ENCODE measurements at places on chromosomes 13 and 19. TPM values are rescaled to one million over a fixed set of nuclear protein-coding genes. Genes with fewer than 3 reads are reported as not detected.

- no peak for DNase-seq
Observed at GRCh38 chr19:11964858-11965645, at the start of gene ZNF763. TSS of gene ZNF763 (plus strand) at chr19:11965040. CDS start at chr19:11965209, 169 bp downstream.

Gene ZNF93
- 1.1 TPM for total RNA-seq

- peak; percentile 92 for DNase-seq
Observed at GRCh38 chr19:41218615-41219507, at the start of gene AXL. TSS of gene AXL (plus strand) at chr19:41219223. CDS start at chr19:41219393, 170 bp downstream.

DNA sequence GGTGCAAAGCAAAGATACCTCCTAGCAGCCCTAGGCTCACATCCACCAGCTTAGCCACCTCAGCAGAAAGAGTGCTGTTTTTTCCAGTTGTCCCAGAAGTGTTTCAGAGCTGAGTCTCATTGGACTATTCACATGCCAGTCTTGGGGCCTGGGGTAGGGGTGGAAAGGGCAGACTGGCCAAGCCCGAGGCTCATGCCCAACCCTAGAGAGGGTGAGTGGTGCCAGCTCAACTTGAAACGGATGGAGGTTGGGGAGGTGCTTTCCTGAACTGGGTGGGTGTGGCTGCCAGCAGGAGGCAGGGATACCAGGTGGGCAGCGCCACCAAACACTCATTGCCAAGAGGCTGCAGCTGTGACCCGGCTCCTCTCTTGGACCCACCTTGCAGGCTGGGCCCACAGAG lies 116.9 kb downstream of the DPF1 start:
- peak; percentile 7 for DNase-seq

- DNase-seq, result no peak
Observed at GRCh38 chr19:42403586-42403985, 13.5 kb upstream of the CNFN start.

Gene CEACAM7
- not detected for total RNA-seq

GRCh38 chr19:43700395-43701000 lies 15.4 kb upstream of the IRGC start:
- DNase-seq, result peak; percentile 85

DNA sequence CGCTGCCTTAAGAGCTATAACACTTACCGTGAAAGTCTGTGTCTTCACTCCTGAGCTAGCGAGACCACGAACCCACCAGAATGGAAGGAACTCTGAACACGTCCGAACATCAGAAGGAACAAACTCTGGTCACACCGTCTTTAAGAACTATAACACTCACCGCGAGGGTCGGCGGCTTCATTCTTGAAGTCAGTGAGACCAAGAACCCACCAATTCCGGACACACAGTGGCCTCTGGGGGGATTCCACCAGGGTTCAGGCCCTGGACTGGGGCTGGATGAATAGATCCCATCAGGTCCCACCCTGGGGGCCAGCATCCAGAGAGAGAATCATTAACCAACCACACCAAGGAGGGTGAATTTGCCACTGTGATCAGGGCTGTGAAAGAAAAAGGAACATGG lies 55.8 kb upstream of the ATP12A start:
- no peak for DNase-seq

Gene TNFSF9
- total RNA-seq, result 6.2 TPM

- DNase-seq, result peak; percentile 9
Observed at GRCh38 chr13:113448545-113448884, 4.8 kb downstream of the ADPRHL1 start.

DNA sequence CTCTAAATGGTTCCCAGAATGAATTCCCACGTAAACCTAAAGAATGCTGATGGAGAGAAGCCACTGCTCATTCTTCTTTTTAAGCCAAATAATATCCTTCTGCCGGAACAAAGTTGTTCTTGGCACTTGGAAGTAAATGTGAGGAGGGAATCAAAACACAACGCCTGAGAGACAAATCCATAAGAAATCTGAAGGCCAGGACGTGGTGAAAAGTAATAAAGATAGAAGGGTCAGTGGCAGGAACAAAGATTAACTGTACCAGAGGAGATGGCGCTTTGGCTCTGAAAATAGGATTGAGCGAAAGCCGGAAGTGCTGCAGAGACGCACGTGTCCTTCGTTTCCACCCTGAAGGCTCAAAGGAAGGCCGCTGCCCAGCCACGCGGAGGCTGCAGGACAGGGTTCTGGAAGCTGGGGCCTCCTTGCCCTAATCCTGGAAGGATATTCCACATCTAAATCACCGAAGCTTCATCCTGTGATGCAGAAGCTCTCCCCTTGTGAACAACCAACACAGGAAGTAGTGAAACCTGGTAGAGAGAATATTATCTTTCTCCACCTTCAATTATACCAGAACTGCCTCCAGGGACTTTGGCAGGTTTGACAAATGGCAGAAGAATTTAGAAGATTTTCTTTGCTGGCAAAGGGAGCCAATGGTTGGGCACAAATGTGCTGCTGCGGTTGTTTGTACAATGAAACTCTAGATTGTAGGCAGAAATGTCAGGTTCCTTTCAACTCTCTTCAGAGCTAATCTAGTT lies 214.6 kb upstream of the SERP2 start:
- no peak for DNase-seq

GRCh38 chr13:100382785-100383184 lies 205.8 kb downstream of the GGACT start:
- peak; percentile 17 for DNase-seq

Gene CASP14
- total RNA-seq, result not detected

GRCh38 chr19:6092329-6093286 lies 17.7 kb downstream of the RFX2 start:
- DNase-seq, result peak; percentile 88

DNA sequence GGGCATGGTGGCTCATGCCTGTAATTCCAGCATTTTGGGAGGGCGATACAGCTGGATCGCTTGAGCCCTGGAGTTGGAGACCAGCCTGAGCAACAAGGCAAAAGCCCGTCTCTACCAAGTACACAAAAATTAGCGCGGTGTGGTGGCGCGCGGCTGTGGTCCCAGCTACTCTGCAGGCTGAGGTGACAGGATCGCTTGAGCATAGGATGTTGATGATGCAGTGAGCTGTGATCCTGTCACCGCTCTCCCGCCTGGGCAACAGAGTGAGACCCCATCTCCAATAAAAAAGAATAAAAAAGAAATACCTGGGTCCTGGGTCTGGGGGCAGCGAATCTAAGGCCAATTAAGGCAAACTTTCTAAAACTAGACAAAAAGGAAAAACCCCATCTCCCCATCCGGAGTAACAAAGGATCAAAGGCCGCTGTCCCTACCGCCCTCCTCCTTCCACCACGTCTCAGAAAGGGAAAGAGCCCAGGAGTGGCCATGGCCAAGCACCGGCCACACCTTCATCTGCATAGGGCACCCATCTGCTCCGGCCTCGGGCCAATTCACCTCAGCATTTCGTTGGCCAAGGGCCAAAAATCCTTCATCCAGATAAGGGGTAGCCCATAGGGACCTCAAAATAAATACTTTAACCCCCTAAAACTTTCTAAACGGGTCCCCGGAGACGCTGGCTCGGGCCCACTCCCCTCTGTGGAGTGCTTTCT lies 851 bp downstream of the ZNF320 start:
- peak; percentile 12 for DNase-seq

Data from MCF 10A (cell line).